ENCODE measurements at places on chromosomes 12 and 14.

DNA sequence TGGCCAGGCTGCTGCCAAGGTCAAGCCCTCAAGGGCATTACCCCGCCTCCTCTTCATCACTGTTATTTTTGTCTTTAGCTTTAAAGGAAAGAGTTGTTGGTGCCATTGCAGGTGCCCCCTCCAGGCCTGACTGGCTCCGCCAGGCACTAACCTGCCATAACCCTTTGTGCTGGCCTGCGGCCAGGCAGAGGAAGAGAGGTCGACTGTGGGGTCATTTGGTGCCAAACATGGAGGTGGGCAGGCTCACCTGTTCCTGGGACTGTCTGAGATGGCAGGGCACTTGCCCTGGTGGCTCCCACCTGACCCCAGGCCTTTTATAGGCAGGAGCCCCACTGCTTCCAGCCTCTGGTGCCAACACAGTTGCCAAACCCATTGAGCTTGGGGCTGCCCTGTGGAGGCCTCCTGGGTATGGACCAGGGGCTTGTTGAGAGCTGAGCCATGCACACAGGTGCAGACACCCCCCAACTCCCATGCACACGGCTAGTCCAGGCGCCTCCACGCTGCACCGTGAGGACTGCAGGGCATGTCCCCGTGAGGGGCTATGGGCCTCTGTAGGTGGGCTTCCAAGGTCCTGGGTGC lies 29.4 kb upstream of the PLD4 start:
- no peak for DNase-seq

DNA sequence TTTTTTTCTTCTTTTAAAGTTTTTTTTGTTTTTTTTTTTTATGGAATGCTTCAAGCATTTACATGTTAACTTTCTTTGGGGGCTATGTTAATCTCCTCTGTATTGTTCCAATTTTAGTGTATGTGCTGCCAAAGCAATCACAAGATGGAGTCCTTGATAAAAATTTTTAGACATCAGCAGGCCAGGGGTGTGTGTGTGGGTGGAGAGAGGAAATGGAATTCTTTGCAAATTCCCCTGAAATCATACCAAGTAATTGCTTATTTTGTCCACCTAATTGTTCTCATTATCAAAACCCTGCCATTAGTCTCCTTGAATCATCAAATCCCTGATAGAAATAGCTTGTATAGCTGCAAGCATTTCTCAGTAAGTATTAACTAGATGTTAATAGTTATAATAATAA lies 21.7 kb downstream of the RNF212B start:
- DNase-seq = no peak

- no peak for DNase-seq
Observed at GRCh38 chr12:109758426-109759420, 45.1 kb downstream of the FAM222A start.

GRCh38 chr12:122021193-122021821 lies 377 bp upstream of the BCL7A start:
- DNase-seq = no peak

DNA sequence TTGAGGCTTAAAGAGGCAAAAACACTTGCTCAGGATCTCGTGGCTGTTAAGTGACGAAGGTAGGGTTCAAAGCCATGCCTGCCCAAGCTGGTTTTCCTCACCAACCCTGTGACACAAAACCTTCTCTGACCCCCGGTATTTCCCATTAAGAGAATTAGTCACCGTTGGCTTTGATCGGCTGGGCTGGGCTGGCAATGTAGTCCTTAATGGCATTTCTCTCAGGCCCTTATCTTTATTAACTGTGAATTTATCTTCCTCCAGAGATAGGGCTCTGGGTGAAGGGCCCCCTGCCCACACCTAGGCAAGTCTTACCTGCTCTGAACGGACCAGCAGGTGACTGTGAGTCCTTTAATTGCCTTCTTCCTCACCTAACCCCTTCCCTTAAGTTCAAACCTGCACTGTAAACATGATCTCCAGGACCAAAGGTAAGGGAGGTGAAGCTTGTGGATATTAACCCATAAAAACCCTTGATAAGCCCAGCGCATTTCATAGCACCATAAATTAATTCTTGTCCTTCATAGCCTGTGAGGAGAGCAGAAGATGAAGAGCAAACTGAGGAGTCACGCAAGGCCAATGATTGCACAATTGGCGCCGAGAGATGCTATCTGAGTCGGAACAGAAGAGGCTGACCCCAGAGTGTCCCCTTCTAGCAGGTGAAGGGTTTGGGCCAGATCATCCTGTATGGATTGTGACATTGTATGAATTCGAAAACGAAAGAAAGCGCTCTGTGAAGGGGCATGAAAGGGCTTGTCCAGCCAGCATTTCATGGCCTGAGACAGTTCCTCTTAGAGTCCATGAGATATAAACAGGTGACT lies 790.8 kb upstream of the TBX3 start:
- no peak for DNase-seq

- no peak for DNase-seq
Observed at GRCh38 chr12:29216797-29217575, 67.9 kb downstream of the FAR2 start.

DNA sequence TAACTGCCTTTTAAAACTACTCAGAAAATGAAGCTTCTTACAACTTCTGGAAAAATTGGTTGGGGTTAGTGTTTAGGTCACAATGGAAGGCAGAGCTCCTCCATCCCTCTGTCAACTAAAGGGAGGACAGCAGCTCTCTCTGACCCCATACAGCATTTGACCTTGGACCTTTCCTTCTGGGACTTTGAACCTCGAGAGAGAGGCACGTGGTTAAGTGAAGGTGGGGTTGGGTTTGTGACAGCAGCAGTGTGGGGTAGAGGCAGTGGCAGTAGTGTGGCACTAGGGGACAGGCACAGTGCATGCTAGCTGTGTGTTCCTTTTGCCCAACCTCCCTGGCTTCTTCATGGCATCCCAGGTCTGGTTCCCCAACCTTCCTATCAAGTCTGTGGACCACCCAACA lies 9.4 kb upstream of the C12orf75 start:
- DNase-seq = no peak

DNA sequence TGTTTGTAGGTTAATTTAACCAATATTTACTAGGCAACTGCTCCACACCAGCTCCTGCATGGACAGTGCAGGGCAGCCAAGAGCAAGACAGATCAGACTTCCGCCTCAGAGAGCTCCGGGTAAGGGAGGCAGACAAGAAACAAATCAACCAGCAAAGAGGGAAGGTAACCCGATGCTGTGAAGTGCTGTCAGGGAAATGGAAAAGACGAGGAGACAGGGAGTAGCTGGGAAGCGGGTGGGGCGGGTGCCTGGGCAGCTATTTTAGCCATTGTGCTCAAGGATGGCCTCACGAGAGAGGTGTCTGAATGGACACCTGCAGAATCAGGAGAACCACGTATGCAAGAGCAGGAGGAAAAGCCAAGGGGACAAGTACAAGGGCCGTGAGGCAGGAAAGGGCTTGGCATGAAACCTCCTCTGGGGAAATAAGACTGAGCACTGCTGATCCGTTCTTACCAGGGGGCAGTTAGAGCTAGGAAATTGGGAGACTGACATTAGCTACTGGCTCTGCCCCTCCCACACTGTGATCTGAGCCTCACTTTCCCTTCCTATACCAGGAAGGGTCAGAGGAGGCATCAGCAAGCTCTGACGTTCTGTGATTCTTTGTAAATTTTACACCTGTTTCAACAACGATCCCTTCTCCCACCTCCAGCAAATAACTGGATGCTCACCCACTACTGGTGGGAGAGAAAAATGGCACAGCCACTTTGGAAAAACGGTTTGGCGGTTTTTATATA lies 6.5 kb upstream of the TMEM119 start:
- no peak for DNase-seq

DNA sequence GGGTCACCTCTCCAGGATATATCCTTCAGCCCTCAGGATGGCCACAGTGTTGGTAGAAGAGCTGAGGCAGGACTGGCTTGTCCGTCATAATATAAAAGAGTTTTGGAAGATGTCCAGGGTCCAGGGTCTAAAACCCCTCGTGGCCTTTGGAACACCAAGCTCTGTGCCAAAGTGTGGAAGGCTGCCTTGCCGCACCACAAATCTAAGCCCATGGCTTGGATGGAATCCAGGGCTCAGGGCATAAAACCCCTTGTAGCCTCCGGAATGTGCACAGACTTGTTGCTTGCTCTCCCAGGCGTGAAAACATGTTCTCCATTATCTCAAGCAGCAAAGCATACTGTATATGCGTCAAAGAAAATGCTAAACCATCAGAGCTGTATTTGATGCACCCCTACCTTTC lies 46.7 kb downstream of the TNFAIP2 start:
- no peak for DNase-seq

DNA sequence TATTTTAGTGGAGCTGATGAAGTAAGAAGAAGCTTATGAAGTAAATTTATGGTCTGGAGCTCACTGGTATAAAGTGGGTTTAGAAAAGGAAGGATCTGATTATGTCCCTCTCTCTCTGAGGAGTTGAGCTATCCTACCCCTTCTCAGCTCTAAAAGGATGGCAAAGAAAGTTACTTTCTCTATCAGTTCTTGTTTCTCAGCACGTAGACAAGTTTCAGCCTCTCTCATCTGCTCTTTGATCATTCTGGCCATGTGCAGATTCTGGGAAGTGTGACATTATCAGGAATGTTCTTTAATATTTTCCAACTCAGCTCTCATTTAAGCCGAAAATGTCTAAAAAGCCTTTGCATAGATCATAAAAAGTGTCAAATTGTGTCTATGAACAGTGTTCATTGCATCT lies 5.8 kb upstream of the EGLN3 start:
- DNase-seq = no peak

- DNase-seq = no peak
Observed at GRCh38 chr12:116749884-116750283, 11.8 kb downstream of the RNFT2 start.

DNA sequence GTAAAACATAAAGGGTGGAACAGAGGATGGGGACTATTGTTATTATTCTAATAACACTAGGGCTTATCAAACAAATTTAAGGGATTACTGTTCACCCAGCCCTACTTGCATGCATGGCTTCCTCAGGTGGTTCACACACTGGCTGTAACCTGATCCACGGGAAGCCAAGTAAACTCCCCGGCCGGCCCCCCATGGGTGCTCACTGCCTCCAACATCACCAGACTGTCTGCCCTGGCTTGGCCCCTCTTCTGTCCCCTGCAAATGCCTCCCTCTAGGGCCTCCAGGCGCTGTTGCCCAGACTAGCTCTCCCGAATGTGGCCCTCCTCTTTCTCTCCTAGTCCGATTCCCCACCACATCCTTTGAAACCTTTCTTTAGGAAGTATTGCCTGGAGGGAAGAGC lies 18.6 kb downstream of the FAIM2 start:
- no peak for DNase-seq

DNA sequence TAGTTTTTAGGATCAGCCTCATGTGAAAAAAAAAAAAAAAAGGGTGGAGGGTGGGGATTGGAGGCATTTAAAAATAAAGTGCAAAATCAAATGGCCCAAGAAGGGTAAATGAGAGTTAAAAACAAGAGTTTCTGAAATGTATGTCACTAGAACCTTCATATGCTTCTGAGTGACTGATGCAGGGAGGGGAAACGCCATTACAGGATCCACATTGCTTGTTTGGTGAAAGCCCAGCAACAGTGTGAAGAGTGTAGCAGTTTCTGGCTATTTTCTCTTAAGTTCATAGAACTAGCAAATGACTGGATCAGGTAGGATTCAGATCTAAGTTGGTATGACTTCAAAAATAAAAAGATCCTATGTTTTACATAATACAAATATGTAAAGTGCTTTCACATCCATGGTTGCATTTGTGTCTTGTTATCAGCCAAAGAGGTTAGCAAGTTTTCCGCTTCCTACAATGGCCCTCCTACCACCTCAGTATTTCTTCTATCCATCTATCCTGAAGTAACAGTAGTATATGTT lies 2.9 kb downstream of the CHPT1 start:
- no peak for DNase-seq

DNA sequence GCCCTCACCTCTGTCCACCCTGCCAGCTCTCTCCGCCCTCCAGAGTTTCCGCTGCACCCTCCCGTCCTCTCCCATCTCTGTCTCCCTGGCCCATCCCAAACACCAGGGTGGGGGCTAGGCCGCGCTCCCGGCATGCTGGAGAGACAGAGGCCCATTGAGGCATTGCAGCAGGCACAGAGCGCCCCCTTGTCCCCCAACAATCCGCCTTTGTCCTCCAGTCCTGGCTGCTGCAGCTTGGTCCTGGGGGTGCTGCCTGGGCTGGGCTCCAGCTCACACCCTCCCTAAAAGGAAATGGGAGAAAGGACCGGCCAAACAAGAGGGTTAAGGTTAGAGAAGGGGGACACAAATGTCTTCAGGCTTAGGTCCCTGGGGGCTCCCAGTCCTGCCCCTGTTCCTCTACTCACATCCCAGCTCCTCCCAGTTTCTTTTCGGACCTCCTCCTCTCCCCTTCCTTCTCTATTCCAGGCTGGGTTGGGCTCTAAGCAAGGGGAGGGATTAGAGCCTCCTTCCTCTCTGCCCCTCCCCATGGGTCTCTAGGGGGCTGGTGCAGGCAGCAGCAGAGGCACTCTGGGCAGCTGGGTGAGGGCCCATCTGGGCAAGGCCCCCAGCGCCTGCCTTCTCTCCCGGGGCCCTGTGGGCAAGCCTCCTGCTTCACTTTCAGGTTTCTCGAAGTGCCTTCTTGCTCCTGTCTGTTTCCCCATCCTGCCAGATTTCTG lies at the start of gene CMTM5:
TSS of gene CMTM5 (plus strand) at position 565 of the 716 bp plus-strand sequence. CDS start 206 bp downstream, outside the sequence.
- DNase-seq = no peak

DNA sequence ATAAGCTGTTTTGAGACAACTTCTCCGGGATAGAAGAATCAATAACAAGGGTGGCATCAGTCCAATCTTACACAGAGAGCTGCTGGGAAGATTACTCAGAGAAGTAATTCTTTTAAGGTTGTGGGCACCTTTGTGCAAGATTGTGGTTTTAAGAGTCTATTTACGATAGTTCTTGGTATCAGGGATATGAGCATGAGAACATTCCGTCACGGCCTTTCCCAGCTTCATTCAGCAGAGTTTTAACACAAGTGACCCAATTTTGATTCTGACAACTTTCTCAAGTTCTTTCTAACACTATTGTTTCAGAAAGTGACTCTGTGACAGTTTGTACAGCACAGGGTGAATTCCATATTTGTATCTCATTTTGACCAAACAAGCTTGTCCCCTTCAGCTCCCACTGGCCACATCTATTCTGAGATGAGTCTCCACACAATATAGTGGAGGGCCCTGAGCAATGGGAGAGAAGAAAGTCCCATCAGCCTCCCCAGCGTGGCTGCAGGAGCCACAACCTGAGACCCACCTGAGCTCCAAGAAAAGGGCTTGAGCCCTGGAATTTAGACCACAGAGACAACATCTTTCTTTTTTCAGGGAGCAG lies 869.2 kb downstream of the TMEM121 start:
- no peak for DNase-seq

- DNase-seq = no peak
Observed at GRCh38 chr12:27064397-27065342, 17.7 kb downstream of the C12orf71 start.

DNA sequence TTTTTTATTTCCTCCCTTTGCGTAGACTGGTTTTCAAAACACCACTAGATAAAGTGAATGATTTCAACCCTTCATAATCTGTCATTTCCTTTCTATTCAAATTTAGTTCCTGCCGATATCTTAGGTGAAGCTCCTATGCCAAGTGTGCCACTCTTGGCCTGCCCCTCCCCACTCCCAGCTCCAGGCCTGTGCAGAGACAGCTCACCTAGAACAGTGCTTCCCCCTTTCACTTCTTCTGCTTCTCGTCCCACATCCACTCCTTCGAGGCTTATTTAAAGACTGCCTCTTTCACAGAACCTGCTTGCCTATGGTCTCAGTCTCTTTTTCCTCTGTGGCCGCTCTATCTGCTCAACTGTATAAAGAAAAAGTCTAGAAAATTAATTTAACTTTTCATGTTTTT lies 473.8 kb downstream of the RAD51B start:
- DNase-seq = no peak
